ENCODE measurements at places on chromosomes 5 and 9. TPM values are rescaled to one million over a fixed set of nuclear protein-coding genes. Genes with fewer than 3 reads are reported as not detected.

- H3K27me3 ChIP-seq = no peaks in the 10 kb centered on the region
- no peak for DNase-seq
- no peak overlapping the region for H3K4me3 ChIP-seq
- no peaks in the 10 kb centered on the region for H3K4me1 ChIP-seq
- no peaks in the 10 kb centered on the region for H3K36me3 ChIP-seq
- no peak overlapping the region for H3K27ac ChIP-seq
Measured at GRCh38 chr5:150066901-150067396, 19.4 kb downstream of the CSF1R start.

DNA sequence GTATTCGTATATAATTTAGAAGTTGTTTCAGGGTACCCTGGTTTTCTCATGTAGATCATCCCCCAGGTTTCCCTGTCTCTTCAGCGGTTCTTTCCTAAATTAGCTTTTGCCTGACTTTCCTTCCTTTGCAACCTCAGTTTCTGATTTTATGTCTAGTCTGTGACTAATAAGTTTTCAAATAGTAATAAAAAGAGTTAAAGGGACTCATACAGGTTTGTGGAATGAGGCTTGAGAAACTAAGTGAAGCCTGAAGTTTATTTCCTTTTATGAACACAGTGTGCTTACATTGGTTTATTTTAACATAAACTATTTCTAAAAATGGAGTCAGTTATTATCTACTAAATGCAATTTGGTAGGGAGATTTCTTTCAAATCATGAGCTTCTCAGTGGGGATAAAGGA lies 96.8 kb downstream of the TRIO start:
- no peak overlapping the region for H3K27ac ChIP-seq
- H3K4me1 ChIP-seq = peaks cover 12% of the 10 kb centered on the region
- H3K4me3 ChIP-seq = no peak overlapping the region

DNA sequence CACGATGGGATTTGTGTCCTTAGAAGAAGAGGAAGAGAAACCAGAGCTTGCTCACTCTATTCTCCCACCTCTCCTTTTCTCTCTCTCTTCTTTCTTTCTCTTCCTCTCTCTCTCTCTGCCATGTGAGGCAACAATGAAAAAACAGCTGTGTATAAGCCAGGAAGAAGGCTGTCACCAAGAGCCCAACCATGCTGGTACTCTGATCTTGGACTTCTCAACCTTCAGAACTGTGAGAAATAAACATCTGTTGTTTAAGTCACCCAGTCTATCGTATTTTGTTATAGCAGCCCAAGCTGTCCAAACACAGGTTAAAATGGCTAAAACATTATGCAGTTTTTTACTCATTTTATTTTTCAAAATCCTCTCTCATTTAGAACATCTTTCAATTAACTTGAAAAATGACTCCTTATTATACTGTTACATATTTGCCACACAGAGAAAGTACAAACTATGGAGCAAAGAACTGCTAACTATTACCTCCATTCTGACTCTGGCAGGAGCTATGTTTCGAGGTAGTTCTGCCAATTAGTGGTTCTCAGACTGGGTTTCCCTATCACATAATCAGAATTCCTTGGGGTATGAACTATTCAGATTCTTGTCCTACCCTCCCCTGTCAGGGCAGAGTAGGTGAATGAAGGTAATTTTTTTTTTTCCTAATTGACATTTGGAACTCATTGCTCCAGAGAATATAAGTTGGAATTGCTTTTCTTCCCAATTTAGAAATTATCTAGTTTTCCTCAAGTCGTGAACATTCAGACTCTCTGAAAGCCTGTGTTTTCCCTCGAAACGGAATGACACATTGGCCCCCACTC lies 434.6 kb downstream of the ENC1 start:
- no peak overlapping the region for H3K4me3 ChIP-seq
- H3K36me3 ChIP-seq = no peaks in the 10 kb centered on the region
- DNase-seq = no peak
- H3K27me3 ChIP-seq = no peaks in the 10 kb centered on the region
- H3K4me1 ChIP-seq = no peaks in the 10 kb centered on the region

- no peaks in the 10 kb centered on the region for H3K4me1 ChIP-seq
- no peak overlapping the region for H3K27ac ChIP-seq
- H3K27me3 ChIP-seq = no peaks in the 10 kb centered on the region
- no peak for DNase-seq
- no peaks in the 10 kb centered on the region for H3K36me3 ChIP-seq
Measured at GRCh38 chr9:115730845-115731244, 422.7 kb upstream of the PAPPA start.

DNA sequence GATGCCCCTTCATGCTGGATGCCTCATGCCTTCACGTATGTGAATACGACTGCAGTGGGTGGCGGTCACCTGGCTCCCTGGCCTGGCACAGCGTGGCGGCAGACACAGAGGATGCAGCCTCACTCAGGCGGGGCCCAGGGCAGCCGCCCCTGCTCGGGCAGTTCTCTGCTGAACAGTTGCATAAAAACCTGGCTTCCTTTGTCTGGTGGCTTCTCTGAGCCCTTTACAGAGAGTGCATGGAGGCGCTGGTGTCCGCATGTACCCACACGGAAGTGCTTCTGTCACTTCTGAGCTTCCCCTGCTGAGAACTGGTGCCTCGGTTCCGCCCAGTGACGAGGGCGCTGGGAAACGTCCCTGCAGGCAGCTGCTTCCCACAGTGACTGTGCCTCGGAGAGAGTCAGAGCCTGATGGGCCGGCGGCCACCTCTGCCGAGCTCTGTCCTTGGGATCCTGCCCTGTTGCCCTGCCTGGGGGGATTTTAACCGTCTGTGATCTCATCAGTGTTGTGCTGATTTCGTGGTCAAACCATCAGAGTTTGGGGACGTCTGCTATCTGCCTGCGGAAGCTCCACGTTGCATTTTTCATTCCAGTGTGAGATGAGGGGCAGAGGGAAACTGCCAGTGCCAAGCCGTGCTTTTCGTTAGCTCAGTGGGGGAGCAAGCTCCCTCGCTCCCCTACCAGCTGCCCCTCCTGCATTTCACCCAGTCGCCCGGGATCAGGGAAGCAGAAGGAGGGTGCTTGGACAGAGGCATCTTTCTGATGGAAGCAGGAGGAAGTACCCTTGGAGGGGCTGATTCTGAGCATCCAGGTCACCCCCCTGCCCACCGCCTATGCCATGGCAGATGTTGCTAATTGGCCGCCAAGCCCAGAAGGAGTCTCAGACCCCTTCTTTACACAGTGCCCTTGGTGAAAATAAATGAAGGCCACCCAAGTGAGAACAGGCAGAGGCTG lies 153.0 kb upstream of the COL5A1 start:
- no peaks in the 10 kb centered on the region for H3K4me1 ChIP-seq
- no peaks in the 10 kb centered on the region for H3K27me3 ChIP-seq
- H3K27ac ChIP-seq = no peak overlapping the region
- no peak overlapping the region for H3K4me3 ChIP-seq
- no peaks in the 10 kb centered on the region for H3K36me3 ChIP-seq

The FAM193B gene
- 46.6 TPM for total RNA-seq

Measured in right lobe of liver (tissue), 6 donors.